ENCODE measurements at places on chromosomes 1 and 21. TPM values are rescaled to one million over a fixed set of nuclear protein-coding genes. Genes with fewer than 3 reads are reported as not detected.

VAMP4 gene
- total RNA-seq = 16.3 TPM

DNA sequence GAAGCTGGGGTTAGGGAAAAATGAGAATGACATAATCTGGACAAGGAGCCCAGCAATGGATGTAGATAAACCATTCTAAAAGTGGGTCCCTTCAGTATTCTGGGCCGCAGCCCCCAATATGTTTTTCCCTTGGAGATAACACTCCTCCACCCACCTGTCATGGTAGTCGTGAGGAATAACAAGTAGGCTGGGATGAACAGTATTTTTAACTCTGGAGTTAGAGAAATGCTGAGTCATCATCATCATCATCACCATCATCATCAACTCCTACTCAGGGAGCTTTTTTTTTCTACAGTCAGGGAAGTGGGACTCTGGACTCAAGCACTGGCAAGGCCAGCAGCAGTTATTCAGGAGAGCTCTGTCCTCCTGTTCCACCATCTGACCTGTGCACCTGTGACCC lies 12.8 kb downstream of the CADM3 start:
- H3K36me3 ChIP-seq = no peaks in the 10 kb centered on the region
- no peaks in the 10 kb centered on the region for H3K27me3 ChIP-seq
- peaks cover 15% of the 10 kb centered on the region for H3K4me1 ChIP-seq
- H3K4me3 ChIP-seq = no peak overlapping the region
- H3K27ac ChIP-seq = no peak overlapping the region
- no peak for DNase-seq

DNA sequence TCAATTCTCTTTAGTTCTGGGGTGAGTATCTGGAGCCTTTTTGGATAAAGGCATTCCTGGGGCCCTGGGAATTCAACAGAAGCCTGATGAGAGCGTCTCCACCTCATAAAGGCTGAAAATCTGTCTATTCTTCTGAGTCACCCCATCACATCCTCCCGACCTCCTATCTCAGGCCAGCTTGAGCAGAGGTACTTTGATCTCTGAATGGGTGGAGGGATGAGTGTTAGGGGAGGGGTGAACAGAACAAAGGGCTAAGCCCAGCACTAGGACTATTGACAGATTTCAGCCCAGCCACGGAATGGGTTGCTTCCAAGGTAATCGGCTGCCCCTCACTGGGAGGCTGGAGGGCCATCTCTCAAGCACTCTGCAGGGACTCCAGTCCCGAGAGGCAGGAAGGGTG lies 2.5 kb upstream of the MYBPH start:
- H3K27me3 ChIP-seq = no peaks in the 10 kb centered on the region
- no peaks in the 10 kb centered on the region for H3K36me3 ChIP-seq
- H3K27ac ChIP-seq = no peak overlapping the region
- H3K4me1 ChIP-seq = peaks cover 9% of the 10 kb centered on the region
- no peak overlapping the region for H3K4me3 ChIP-seq

GRCh38 chr1:17168091-17168876 lies 36.6 kb upstream of the PADI1 start:
- H3K27me3 ChIP-seq = no peaks in the 10 kb centered on the region
- H3K4me3 ChIP-seq = no peak overlapping the region
- DNase-seq = no peak
- no peaks in the 10 kb centered on the region for H3K36me3 ChIP-seq

PYHIN1 gene
- 25.9 TPM for total RNA-seq

GCSAML gene
- total RNA-seq = 0.74 TPM

MTARC2 gene
- total RNA-seq = 14.8 TPM

KRTAP13-2 gene
- total RNA-seq = not detected

DNA sequence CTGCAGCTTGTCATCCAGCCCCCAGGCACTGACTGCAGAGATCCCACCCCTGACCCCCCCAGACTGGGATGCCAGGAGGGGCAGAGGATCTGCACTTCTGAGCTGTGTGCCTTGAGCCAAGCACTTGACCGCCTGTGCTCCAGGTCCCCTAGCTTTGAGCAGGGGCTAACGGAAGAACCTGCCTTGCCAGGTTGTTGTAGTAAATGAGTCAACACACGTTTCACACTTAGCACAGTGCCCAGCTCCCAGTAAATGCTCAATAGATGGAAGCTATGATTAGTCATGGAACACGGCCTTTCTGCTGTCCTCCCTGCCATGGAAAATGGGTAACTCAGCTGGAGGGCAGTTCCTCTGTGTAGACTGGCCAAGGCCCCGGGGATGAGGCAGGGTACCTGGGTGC lies 24.1 kb downstream of the IFFO2 start:
- H3K4me1 ChIP-seq = peaks cover 20% of the 10 kb centered on the region
- H3K27me3 ChIP-seq = no peaks in the 10 kb centered on the region
- no peak for DNase-seq
- H3K27ac ChIP-seq = peak overlapping the region; percentile 90

AK4 gene
- total RNA-seq = 4.3 TPM

GRCh38 chr1:36622741-36623648 lies 140.3 kb upstream of the CSF3R start:
- peaks cover 6% of the 10 kb centered on the region for H3K27me3 ChIP-seq
- no peak overlapping the region for H3K27ac ChIP-seq
- no peak overlapping the region for H3K4me3 ChIP-seq
- peak; percentile 41 for DNase-seq
- H3K4me1 ChIP-seq = no peaks in the 10 kb centered on the region

DNA sequence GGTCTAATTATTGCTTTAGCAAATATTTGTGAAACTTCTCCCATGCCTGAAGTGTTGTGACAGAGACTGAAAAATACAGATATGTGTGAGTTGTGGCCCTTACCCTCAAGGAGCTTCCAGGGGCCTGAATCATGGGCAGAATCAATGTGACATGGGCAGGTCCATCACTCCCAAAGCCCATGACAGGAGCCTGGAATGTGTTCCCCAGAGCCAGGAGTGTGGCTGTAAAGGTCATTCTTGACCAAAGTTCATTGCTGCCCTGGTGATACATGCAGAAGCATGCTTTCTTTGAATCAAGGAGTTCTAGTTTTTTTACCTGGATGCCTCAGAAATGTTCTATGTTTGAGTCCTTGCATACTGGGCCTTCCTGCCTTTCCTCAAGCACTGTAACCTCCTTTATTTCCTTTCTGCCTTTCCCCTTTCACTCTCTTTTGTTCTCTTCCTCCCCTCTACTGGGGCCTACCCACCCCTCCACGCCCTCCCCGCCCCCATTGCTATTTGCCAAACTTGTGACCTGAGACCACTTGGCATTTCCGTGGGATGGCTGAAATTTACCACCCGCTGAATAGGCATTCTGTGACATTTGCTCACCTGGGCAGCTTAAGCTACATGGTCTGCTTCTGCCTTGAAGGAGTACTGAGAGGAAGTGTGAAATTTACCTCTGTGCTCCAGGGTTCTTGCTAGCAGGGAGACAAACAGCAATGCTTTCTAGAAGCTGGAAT lies 19.7 kb downstream of the PBX1 start:
- no peaks in the 10 kb centered on the region for H3K36me3 ChIP-seq
- no peak overlapping the region for H3K27ac ChIP-seq
- H3K4me1 ChIP-seq = peaks cover 15% of the 10 kb centered on the region

GRCh38 chr21:20856926-20857325 lies 141.3 kb upstream of the NCAM2 start:
- H3K27me3 ChIP-seq = no peaks in the 10 kb centered on the region
- H3K4me1 ChIP-seq = no peaks in the 10 kb centered on the region
- no peak for DNase-seq

DNA sequence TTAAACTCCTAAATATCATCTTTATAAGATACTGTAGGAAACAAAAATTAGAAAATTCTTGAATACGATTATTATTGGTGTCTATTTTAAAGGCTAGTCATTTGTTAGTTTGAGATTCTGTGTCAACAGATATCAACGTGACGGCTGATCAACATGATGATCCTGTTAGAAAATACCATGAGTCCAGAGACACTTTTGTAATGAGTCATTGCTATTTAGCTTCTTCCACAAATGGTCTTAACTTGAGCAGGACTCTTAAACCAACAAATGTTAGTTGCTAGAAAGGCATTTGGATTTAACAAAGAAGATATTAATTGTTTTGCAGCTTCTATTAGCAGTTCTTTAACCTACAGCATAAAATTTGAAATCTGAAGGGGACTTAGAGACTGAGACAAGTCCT lies 131.2 kb downstream of the TGFB2 start:
- no peaks in the 10 kb centered on the region for H3K27me3 ChIP-seq
- H3K4me3 ChIP-seq = no peak overlapping the region
- peaks cover 16% of the 10 kb centered on the region for H3K4me1 ChIP-seq
- DNase-seq = no peak

- no peak for DNase-seq
- H3K27me3 ChIP-seq = no peaks in the 10 kb centered on the region
- no peak overlapping the region for H3K4me3 ChIP-seq
- no peak overlapping the region for H3K27ac ChIP-seq
- H3K36me3 ChIP-seq = no peaks in the 10 kb centered on the region
Measured at GRCh38 chr21:25836396-25836795, 101.6 kb downstream of the GABPA start.

GRCh38 chr21:34133802-34134201 lies 60.4 kb downstream of the MRPS6 start:
- no peaks in the 10 kb centered on the region for H3K36me3 ChIP-seq
- no peak overlapping the region for H3K4me3 ChIP-seq
- peak overlapping the region; percentile 10 for H3K27ac ChIP-seq

- DNase-seq = no peak
- H3K4me1 ChIP-seq = peaks cover 7% of the 10 kb centered on the region
- no peak overlapping the region for H3K4me3 ChIP-seq
- H3K27me3 ChIP-seq = no peaks in the 10 kb centered on the region
Measured at GRCh38 chr1:233238884-233239431, 56.6 kb downstream of the PCNX2 start.

GRCh38 chr21:16841975-16842695 lies 670.7 kb upstream of the CXADR start:
- H3K4me3 ChIP-seq = no peak overlapping the region
- no peak overlapping the region for H3K27ac ChIP-seq
- H3K36me3 ChIP-seq = no peaks in the 10 kb centered on the region
- H3K4me1 ChIP-seq = no peaks in the 10 kb centered on the region

SCNM1 gene
- total RNA-seq = 40.6 TPM

- H3K4me1 ChIP-seq = no peaks in the 10 kb centered on the region
- peaks cover 11% of the 10 kb centered on the region for H3K36me3 ChIP-seq
- no peaks in the 10 kb centered on the region for H3K27me3 ChIP-seq
- no peak overlapping the region for H3K27ac ChIP-seq
- H3K4me3 ChIP-seq = no peak overlapping the region
- DNase-seq = no peak
Measured at GRCh38 chr1:236222632-236223031, 59.1 kb downstream of the ERO1B start.

DNA sequence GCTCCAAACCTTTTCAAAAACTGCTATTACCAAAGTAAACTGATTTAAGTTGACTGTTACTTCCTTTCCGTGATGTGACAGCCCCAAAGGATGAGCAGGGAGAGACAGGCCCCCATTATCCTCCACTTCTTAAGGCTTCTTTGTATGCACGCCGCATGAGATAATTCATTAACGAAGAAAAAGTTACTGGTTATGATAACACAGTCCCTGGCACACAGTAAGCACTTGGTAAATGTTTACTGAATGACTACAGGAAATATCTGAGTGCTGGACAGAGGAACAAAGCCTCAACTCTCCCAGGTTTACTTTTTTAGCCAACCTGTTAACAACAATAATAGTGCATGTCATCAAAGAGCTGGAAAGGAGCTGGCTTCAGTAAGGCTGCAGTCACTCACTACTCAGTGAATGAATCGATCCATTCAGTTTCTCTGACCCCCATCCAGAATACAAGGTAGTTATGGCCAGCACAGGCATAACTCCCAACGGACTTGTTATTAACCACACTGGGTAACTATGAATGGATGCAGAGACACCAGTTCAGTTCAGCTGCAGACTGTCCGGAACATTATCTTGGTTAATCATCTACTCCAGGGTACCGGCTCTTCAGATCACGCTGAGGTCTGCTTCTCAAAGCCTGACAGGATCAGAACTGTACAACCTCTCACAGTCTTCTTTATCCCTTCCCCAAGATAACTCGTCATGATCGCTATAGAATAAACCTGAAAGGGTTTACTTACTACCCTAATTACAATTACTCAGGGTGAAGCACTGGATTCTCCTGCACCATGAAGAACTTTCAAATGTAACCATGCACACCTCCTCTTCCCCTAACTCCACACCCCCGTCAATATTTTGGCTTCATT lies 58.3 kb downstream of the TGFBR3 start:
- no peak for DNase-seq
- no peak overlapping the region for H3K4me3 ChIP-seq
- no peak overlapping the region for H3K27ac ChIP-seq
- H3K27me3 ChIP-seq = no peaks in the 10 kb centered on the region
- peaks cover 47% of the 10 kb centered on the region for H3K4me1 ChIP-seq
- no peaks in the 10 kb centered on the region for H3K36me3 ChIP-seq

DNA sequence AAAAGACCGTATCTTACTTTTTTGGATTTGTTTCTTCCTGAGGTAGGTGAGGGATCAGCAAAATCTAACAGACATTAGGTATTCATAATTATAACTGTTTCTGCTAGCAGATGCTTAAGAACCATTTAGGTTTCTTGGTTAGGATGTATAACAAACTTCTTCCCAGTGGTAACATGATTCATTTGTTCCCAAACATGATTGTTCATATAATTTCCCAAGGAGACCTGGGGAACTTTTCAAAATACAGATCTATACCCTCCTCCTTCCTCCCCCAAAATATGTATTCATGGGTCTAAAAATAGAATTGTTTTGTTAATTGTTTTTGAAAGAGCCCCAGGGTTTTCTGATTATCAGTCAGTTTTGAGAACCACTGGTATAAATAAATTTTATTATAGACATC lies 228.2 kb downstream of the COP1 start:
- H3K27me3 ChIP-seq = no peaks in the 10 kb centered on the region
- no peak overlapping the region for H3K4me3 ChIP-seq
- no peaks in the 10 kb centered on the region for H3K4me1 ChIP-seq
- DNase-seq = no peak

DNA sequence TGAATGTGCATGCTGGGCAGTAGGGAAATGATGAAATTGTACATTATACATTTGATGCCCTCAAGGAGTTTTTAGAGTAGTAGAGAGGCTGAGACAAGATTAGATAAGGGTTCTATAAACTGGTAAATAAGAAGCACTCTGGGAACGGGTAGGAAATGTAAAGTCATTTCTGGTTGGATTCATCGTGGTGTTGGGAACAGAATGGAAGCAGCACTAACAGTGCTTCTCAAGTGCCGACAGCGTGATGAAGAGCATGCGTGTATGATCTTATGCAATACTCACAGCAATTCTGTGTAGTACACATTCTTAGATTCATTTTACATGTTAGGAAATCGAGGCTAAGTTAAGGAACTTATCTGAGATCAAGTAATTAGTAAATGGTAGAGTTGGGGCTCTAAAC lies 45.9 kb downstream of the GPR88 start:
- H3K4me1 ChIP-seq = no peaks in the 10 kb centered on the region
- H3K27me3 ChIP-seq = no peaks in the 10 kb centered on the region
- H3K4me3 ChIP-seq = no peak overlapping the region

GRCh38 chr1:228174482-228175315 lies 9.1 kb downstream of the IBA57 start:
- no peaks in the 10 kb centered on the region for H3K27me3 ChIP-seq
- peak; percentile 84 for DNase-seq
- H3K36me3 ChIP-seq = peaks cover 8% of the 10 kb centered on the region
- H3K4me1 ChIP-seq = peaks cover 15% of the 10 kb centered on the region
- no peak overlapping the region for H3K4me3 ChIP-seq
